Activated effector memory CD4-positive, alpha-beta T cell treated with anti-CD3 and anti-CD28 coated beads, Interleukin-2, amount 50 U/mL, for 16 hours (primary cell): ENCODE measurements at places on chromosomes 3 and 15.

- no peak for DNase-seq
These were observed 231.2 kb downstream of the BBX start for GRCh38 chr3:107753976-107754375.

- DNase-seq: no peak
These were observed 919.3 kb downstream of the TUSC7 start for GRCh38 chr3:117628823-117629291.

- DNase-seq: no peak
These were observed 146.9 kb upstream of the GADL1 start for GRCh38 chr3:31041161-31041978.

- DNase-seq: no peak
These were observed 28.7 kb downstream of the TLE3 start for GRCh38 chr15:70068783-70069565.

DNA sequence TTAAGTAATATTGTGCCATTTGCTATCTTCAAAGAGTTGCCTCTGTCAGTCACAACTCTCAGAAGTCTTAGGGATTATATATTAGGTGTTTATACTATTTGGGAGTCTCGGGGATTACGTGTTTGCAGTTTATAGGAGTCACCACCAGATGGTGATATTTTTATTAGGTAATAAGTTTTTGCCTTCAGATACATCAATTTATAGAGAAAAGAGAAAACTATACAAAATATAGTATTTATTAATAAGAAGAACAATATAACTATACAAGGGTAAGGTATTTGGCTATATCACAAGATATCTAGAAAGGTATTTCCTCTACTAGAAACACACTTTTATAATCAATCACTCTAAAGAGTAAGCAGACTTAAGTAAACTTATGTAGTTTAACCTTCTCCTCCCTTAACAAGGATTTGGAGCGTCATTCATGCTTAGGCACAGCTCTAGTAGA lies 10.7 kb upstream of the DHX36 start:
- DNase-seq: no peak

DNA sequence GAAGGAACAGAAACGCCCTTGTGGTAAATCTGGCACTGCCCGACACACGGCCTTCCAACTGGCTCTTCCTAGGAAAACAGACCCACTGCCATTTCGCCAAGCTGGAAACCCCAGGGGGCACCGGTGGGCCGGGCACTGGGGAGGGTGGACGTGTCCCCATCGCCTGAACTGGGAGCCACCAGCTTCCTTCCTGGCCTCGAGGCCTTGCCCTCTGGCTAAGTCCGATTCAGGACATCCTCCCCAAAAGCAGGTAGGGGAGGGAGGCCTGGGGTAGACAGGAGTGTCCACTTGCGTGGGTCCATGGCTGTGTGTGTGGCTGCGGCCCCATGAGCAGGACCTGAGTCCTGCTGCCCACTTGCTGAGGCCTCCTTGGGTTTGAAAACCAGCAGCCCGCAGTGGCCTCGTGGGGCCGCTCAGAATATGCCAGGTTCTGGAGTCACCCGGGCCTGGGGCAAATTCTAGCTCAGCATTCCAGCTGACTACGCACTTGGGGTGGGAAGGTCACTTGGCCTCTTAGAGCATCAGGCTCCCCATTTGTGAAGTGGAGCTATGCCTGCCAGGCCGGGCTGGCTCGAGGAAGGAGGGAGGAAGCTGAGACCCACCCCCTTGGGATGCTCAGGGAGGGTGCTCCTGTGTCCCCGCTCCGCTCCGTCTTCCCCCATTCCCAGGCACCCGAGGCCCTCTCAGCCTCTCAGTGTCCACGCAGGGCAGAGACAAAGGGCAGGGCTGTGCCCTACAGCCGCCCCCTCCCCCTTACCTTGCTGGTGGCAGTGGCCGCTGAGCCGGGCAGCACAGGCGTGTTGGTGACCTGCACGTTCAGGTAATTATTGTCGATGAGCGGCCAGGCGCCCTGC lies 37.5 kb downstream of the RGMA start:
- no peak for DNase-seq

GRCh38 chr3:12503126-12503957 lies 19.1 kb downstream of the TSEN2 start:
- DNase-seq: no peak

GRCh38 chr15:39124553-39125171 lies 456.2 kb upstream of the THBS1 start:
- no peak for DNase-seq

DNA sequence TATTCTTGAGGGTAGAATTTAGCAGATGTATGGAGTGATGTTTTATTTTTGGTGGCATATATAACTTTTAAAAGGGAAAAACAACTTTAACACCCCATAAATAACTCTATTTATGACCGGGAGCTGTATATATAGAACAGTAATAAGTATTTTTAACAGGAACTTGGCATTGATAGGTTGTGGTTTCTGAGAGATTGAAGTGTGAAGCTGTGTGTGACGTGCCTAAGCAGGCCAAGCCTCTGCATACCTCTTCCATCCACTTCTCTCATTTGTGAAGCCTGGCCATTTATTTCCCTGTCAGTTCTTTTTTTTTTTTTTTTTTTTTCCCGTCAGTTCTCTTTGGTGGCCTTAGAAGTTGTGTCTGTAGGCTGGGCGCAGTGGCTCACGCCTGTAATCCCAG lies 23.0 kb downstream of the RBM5 start:
- DNase-seq: no peak

DNA sequence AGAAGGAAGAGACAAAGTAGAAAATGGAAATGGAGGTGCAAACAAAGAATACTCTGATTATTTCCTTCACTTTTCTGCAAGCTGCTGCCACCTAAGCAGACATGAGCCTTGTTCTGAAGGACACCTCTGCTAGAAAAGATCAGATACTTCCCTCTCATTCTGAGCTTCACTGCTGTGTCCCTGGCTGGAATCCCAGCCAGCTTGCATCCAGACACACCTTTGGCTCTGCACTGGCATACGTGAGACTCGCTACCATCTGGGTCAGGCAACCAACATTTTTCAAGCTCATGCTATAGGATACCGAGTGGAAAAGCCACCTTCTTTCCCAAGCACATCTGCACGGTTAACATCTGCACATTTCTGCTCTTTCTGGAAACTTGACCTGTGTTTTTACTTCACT lies 166.7 kb upstream of the SUCLG2 start:
- no peak for DNase-seq

GRCh38 chr3:44100298-44100695 lies 141.4 kb upstream of the TOPAZ1 start:
- no peak for DNase-seq

DNA sequence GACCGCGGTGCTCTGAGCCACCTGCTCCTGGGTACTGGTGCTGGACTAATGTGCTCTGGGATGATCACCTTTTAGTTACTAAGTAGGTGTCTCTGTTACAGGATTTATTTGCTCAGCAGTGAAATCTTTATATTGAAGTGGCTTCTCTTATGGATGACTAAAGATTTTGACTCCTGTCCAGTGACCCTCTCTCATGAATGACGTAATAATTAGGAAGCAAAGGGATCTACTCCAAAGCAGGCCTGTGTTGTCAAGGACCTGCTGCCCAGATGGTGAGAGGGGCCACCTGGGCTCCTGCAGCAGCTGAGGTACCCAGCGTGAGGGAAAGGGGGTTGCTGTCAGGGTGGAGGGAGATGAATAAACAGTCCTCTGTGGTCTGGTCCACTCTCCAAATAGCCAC lies 263.6 kb downstream of the GABRG3 start:
- DNase-seq: no peak

GRCh38 chr15:40470423-40471104 lies at the start of gene CHST14:
TSS of gene CHST14 (plus strand) at chr15:40470984. CDS start at chr15:40471214, 230 bp downstream.
- DNase-seq: peak; percentile 86

DNA sequence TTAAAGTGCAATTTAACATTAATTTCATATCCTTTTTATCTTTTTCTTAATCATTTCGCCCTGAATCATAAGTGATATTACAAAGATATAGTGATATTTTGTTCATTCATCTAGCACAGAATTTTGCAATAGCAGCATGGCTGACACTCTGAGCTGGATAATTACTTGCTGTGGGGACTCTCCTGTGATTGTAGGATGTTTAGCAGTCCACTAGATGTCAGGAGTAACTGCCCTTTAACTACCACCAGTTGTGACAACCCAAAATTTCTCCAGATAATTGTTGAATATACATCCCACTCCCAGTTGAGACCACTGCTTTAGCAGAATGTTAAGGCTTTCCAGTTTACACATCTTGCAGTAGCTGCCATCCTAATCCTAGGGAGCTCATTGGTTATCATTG lies 196.8 kb upstream of the MBNL1 start:
- DNase-seq: no peak

DNA sequence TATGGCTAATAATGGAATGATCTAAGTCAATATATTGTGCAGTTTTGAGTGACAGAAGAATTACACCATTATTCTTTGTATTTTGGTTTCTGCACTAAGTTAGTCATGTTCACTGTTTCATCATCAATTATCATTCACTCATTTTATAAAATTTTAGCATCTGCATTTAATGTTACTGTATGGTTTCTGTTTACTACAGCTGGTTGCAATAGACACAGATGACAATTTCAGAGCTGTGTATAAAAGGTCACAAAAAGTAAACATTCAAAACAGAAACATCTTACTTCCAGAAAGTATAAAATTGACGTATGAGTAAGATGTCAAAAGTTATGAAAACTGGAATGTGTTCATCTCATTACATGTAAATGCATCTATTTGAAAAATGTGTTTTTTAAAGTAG lies 111.1 kb upstream of the GBE1 start:
- DNase-seq: no peak

DNA sequence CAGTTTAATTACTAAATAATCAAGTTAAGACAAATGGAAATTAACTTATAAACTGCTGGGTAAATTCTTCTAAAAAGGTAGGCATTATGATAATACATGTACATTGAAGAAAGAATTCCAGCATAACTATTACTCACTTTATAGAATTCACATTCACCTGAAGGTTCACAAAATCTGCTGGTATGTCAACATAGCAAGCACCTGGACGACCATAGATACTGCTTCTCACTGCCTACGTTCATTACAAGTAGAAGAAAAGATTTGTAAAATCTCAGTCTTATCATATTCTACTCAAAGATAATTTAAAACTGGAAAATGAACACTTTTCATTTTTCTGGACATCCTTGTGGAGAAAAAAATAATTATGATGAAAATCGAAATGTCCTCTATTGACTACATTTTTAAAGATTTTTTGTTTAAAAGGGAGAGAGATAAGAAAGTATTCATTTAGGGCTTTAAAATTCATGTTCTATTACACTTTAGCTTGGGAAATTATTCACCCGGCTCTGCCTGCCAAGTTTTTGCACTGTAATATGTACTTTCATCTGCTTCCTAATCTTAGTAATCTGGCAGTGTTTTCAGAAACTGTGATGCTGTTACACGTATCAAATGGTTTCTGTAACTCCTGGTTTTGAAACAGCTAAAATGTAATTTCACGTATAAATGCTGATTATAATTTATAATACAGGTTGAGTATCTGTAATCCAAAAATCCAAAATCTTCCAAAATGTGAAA lies 16.1 kb downstream of the HACL1 start:
- no peak for DNase-seq

DNA sequence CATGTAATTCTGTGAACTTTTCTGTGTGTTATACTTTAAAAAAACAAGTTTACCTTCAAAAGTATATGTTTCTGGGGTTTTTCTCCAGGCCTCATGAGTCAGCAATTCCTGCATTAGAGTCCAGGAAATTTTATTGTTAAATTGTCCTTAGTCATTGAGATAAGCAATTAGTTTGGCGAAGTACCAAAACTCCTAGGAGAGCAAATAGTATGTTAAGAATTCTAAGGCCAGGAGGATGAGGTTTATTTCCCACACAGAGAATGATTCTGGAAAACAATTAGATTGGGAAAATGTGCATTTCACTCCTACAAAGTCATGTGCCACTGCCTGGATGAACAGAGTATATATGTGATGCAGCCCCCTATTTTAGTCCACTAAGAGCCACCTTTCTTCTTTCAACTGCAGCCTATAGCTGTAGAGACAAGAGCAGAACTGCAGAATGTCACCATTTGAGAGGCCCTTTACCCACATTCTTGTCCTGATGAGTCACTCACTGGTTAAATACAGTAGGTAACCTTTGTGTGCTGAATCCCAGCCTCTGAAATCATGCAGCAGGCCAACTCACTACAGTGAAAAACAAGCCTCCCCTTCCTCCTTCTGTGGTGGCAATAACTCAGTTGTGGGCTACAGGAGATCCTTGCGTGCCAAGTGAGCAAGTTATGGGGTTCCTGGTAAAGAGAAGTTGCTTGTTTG lies 452.8 kb upstream of the THBS1 start:
- DNase-seq: no peak

DNA sequence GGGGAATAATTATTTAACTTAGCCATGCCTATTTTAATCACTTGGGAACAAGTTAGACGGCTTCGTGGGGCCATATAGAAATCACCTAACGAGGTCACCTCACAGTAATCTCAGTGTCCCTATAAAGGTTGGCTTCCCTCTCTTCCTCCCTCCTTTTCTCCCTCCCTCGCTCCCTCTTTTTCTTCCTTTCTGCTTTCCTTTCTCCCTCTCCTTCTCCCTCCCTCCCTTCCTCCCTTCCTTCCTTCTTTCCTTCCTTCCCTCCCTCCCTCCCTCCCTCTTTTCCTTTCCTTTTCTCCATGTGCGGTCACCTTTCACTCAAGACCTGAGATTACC lies 206.1 kb upstream of the DPH6 start:
- no peak for DNase-seq

- peak; percentile 71 for DNase-seq
These were observed 33.7 kb downstream of the VIPR1 start for GRCh38 chr3:42535981-42536784.

- no peak for DNase-seq
These were observed 69.9 kb downstream of the FILIP1L start for GRCh38 chr3:100044369-100044768.

- DNase-seq: no peak
These were observed 4.0 kb downstream of the SOX2 start for GRCh38 chr3:181715571-181716340.

DNA sequence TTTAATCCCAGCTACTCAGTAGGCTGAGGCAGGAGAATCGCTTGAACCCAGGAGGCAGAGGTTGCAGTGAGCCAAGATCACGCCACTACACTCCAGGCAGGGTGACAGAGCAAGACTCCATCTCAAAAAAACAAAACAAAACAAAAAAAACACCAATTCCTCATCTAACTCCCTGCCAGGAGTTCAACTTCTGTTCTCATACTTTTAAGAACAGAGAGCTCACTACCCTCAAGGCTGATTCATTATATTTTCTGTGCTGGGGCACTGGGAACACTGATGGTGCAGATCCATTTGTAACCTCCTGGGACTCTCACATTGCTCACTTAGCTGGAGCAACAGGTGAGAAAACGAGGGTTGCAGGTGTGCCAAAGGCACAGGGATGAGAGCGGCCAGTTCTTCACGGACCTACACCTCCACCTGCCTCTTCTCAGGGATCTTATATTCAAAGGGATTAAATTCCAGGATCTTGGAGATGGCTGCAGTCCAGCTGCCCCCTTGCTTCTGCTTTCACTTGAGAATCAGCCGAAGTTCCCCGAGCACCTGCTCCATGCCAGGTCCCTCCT lies 12.3 kb upstream of the CSK start:
- no peak for DNase-seq

- DNase-seq: no peak
These were observed 66.3 kb downstream of the CCR1 start for GRCh38 chr3:46141813-46142212.

- no peak for DNase-seq
These were observed 19.2 kb downstream of the BLOC1S6 start for GRCh38 chr15:45606413-45606812.
